ENCODE measurements at places on chromosomes 1 and 21.

- no peak for DNase-seq
These were observed 4.0 kb upstream of the NKAIN1 start for GRCh38 chr1:31243501-31244286.

DNA sequence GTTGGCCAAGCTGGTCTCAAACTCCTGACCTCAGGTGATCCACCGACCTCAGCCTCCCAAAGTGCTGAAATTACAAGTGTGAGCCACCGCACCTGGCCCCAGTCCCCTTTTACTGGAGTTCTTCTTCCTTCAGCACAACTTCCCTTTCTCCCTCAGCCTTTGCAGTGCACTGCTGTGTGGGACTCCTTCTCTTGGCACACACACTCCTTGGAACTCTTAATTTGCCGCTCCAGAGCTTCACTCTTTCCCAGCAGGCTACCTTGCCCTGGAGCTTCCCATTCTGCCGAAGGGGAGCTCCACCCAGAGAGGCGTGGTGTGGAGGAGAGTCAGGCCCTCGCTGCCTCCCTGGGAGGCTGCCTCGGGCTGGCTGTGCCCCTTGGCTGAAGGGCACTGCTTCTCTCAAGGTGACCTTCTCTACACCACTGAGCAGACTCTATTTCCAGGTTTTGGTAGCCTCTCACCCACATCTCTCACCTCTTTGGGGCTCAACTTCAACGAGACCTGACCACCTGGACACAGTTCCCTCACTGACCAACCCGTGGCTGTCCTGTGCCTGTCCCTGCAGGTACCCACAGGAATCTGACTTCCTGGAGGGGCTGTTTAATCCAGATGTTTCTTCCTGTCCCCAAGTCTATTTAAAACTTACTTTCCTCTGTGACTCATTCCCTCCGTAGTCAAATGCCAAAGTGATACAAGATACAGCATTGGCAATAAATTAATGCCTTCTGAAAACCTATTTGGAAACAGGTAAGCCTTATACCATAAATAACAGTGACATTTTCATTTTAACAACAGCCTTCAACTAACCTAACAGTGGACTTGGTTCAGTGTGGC lies 227.3 kb upstream of the KIAA0040 start:
- no peak for DNase-seq

DNA sequence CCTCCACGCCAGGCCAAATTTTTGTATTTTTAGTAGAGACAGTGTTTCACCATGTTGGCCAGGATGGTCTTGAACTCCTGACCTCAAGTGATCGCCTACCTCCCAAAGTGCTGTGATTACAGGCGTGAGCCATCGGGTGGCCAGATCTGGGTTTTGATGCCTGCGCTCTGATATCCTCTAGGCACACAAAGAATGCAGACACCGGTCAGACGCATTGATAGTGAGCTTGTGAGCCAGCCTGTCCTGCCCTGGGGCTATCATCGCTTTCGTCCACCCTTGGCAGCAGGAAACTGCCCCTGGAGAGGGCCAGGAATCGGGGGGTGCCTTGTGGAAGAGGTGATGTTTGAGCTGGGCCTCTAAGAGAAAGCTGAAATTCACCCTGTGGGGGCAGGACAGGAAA lies 4.0 kb downstream of the FBLIM1 start:
- no peak for DNase-seq

- DNase-seq = no peak
These were observed 2.1 kb downstream of the DHDDS start for GRCh38 chr1:26434161-26434752.

DNA sequence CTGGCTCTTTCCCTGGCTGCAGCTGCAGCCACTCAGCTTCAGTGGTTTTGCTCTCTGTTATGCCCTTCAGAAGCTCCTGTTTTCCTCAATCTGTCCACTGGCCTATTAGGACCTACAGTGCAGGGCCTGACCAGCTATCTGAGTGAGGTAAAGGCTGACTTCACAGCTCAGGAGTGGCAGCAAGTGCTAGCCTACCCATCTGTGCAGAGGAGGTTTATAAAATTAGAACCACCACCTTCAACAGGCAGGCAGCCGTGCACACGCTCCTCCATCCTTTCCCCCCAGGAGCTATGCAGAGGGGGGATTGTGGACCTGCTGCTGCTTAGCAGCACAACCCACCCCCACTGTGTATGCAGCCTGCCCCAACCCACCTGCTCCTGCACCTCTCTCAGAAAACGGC lies 8.3 kb downstream of the ADAR start:
- DNase-seq = no peak

All from hippocampal formation (tissue), 2 donors.